ENCODE measurements at places on chromosomes 2 and 18. TPM values are rescaled to one million over a fixed set of nuclear protein-coding genes. Genes with fewer than 3 reads are reported as not detected.

Gene NOL4
- 4.0 TPM for polyA plus RNA-seq

Gene GCG
- polyA plus RNA-seq = not detected

Gene RAB31
- polyA plus RNA-seq = 32.1 TPM

Gene CNGA3
- not detected for polyA plus RNA-seq

Gene APLF
- 3.9 TPM for polyA plus RNA-seq

DNA sequence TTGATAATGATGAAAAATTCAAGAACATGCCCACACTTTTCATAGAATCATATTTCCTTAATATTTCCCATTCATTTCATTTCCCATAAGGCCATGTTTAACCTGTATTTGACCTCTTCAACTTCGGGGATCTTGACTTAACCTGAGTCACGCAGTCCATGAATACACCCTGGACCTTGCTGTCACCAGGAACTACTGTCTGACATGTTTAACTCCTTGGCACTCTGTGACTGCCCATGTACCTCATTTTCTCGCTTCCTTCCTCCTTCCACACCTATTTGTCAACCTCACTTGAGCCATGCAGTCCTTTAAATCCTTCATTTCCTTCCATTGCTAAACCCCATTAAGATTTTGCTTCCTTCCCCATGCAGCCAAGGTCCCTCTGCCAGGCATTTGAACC, 16.3 kb downstream of the ABCB11 start:
- DNase-seq = no peak

- no peak for DNase-seq
Measured at GRCh38 chr2:102601730-102602129, 17.6 kb upstream of the SLC9A2 start.

GRCh38 chr18:40413160-40413559, 1541.9 kb upstream of the PIK3C3 start:
- no peak for DNase-seq
